ENCODE measurements at places on chromosomes 7 and 10. TPM values are rescaled to one million over a fixed set of nuclear protein-coding genes. Genes with fewer than 3 reads are reported as not detected.
A peak's percentile ranks its signal among the peaks of the same experiment; 100 is the strongest.

Gene SLC18A3
- total RNA-seq = not detected

Gene HECW1
- total RNA-seq = 19.1 TPM

Gene STEAP2
- total RNA-seq = 2.4 TPM

Gene OR6V1
- not detected for total RNA-seq

- no peak for DNase-seq
Observed at GRCh38 chr10:28246023-28246422, 56.8 kb downstream of the MPP7 start.

DNA sequence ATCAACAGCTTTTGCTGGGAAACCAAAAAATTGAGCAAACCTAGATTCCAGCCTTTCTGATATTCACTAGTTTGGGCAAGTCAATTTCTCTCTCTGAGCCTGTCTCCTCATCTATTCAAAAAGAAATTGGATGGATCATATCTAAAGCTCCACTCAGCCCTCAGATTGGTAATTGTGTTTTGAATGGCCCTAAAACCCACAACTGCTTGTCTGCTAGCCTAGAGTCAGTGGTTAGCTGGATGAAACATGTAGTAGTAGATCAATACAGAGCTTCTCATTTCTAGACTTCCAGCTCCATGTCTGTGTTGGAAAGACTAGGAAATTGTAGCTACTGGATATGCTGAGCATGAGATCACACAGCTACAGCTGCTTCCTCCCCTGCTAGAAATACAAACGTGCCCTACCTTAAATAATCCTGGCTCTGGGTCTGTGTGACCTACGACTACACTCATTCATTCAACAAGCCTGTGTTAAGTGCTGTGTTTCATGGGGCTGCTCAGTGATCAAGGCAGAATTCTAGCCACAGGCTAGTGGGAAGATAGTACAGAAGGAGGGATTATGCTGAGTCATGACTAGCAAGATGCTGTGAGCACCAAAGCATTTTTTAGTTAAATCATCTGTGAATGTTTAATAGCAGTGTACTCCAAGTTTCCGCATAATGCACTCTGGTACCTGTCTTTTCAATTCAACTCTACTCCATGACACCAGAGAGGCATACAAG, 15.7 kb downstream of the DNTT start:
- DNase-seq = no peak

- no peak for DNase-seq
Observed at GRCh38 chr7:130886438-130887135, 152.6 kb upstream of the KLF14 start.

DNA sequence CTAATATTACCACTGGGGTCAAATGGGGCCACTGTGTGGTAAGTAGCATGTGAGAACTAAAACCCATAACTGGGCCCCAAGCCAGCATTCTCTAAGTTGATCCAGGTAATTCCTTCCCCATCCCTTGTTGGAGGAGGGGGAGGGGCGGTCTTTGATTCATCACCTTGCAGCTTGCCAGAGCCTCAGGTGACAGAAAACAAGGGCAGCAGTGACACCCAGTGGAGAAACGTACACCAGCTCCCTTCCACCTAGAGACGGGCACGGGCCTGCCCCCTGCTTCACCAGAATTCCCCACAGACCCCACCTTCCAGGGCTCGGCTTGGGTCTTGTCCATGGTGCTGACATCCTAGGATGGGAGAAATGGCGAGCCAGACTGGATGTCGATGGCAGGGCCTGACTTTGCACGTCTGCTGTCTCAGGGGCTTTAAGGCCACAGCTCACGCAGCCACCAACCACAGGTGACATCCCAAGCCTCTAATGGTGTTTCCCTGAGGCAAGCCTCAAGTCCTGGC, 102.0 kb downstream of the STRA8 start:
- DNase-seq = peak; percentile 37

DNA sequence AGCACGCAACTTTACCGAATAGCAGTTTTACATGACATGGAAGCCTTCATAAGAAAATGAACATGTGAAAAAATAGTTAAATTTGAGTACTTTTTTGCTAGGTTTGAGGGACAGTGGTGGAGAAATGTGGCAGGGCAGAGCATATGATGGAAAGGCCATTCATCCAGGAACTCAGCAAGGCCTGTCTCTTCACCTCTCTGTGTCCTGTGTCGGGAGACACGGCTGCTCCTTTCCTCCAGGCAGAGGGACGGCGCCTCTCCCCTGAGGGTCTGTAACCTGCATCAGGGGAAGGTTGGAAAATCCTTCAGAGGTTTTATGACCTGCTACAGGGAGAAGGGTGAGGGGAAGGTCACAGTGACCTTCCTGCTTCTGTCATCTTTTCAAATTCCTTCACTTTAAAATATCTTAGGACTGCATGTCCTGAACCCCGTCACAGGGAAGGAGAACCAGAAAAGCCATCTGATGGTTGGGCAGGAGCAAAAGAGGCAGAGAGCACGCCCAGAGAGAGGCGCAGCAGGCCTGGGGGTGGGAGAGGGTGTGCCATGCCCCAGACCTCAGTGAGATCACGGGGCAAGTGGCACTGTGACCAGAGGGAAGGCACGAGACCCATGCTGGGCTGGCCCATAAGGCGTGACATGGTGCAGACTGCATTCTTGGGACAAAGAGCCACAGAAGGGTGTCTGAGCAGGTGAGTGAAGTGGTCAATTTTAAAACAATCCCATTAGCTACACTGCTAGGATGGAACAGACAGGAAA, 44.0 kb downstream of the GSDME start:
- no peak for DNase-seq

DNA sequence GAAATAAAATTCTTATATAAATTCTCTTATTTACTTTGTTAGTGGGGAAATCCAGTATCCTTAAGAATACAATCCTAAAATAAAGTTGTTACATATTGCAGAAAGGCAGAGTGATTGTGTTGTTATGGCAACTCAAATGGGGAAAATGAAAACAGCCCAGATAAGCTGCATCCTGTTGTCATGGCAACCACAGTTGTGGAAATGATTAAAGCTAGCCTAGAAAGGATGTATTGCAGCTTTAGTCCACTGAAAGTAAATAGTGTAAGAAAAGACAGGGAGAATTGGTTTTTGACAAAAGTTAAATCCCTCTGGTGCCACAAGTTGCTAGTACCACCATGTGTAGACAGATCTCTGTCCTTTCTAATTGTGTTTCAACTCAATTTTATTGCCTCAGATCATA, 43.2 kb downstream of the BTRC start:
- peak; percentile 9 for DNase-seq

Measured in SJSA1 (cell line).